Glutamatergic neuron (in vitro differentiated cells): ENCODE measurements at places on chromosomes 11 and 22. TPM values are rescaled to one million over a fixed set of nuclear protein-coding genes. Genes with fewer than 3 reads are reported as not detected.

GRCh38 chr11:116835791-116836631 is 1.4 kb downstream of the APOA1 start:
- peak overlapping the region; percentile 34 for H3K4me3 ChIP-seq
- peaks cover 3% of the 10 kb centered on the region for H3K27me3 ChIP-seq
- H3K36me3 ChIP-seq, result no peaks in the 10 kb centered on the region
- H3K27ac ChIP-seq, result no peak overlapping the region
- H3K4me1 ChIP-seq, result no peaks in the 10 kb centered on the region
- DNase-seq, result peak; percentile 82

GRCh38 chr22:27207907-27208306 is 550.5 kb downstream of the MIAT start:
- no peaks in the 10 kb centered on the region for H3K27me3 ChIP-seq
- no peak overlapping the region for H3K4me3 ChIP-seq
- H3K4me1 ChIP-seq, result peaks cover 3% of the 10 kb centered on the region
- no peak overlapping the region for H3K27ac ChIP-seq

GRCh38 chr11:31895926-31896325 is 84.8 kb upstream of the PAX6 start:
- no peak overlapping the region for H3K27ac ChIP-seq
- DNase-seq, result no peak
- H3K4me3 ChIP-seq, result no peak overlapping the region
- no peaks in the 10 kb centered on the region for H3K4me1 ChIP-seq

- H3K27ac ChIP-seq, result no peak overlapping the region
- H3K4me3 ChIP-seq, result no peak overlapping the region
- no peaks in the 10 kb centered on the region for H3K36me3 ChIP-seq
- DNase-seq, result no peak
- no peaks in the 10 kb centered on the region for H3K4me1 ChIP-seq
Measured at GRCh38 chr11:32451808-32452207, 16.5 kb upstream of the WT1 start.

- peaks cover 5% of the 10 kb centered on the region for H3K27me3 ChIP-seq
- no peak overlapping the region for H3K27ac ChIP-seq
- H3K4me1 ChIP-seq, result no peaks in the 10 kb centered on the region
- peak overlapping the region; percentile 68 for H3K4me3 ChIP-seq
- peak; percentile 40 for DNase-seq
Measured at GRCh38 chr11:93849751-93850593, 446 bp downstream of the VSTM5 start.

GRCh38 chr11:90204832-90205646 is 17.8 kb downstream of the CHORDC1 start:
- no peaks in the 10 kb centered on the region for H3K36me3 ChIP-seq
- no peak for DNase-seq
- H3K4me3 ChIP-seq, result no peak overlapping the region

GRCh38 chr11:85939099-85940015 is 84.2 kb downstream of the CCDC83 start:
- no peak overlapping the region for H3K27ac ChIP-seq
- DNase-seq, result no peak
- no peaks in the 10 kb centered on the region for H3K36me3 ChIP-seq
- no peak overlapping the region for H3K4me3 ChIP-seq

- DNase-seq, result no peak
- H3K27me3 ChIP-seq, result peaks cover 6% of the 10 kb centered on the region
- no peak overlapping the region for H3K27ac ChIP-seq
Measured at GRCh38 chr22:19988965-19989724, 27.5 kb downstream of the ARVCF start.

DNA sequence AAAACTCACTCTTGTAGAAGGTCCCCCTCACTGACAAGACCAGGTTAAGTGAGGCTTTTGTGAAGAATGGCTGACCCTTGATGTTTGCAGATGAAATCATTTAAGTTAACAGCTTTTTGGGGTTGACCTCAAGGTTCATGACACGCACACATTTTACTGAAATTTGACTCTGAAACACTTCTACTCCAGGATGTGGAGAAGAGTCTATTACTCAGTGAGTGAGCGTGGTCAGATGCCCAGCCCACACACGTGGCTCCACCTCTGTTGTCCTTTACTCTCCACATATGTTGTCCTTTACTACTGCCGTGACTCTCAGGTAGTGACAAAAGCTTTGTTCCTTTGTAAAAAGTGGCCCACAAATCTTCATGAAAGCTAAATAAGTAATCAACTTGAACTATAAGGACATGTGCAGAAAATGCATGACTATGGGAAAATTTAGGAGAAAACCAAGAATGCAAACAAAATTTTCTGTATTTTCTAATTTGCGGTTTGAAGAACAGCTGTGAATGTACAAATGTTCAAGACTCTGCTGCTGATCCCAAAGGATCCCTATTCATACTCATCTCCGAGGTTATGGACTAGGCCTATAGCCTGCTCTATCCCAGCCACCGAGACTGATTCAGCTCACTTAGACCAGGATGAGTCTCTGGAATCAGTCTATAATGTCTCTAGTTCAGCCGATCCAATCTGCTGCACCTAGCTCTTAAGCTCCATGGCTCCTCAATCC is 22.4 kb downstream of the XRRA1 start:
- H3K4me1 ChIP-seq, result no peaks in the 10 kb centered on the region
- no peak overlapping the region for H3K27ac ChIP-seq
- no peak overlapping the region for H3K4me3 ChIP-seq
- no peak for DNase-seq
- H3K36me3 ChIP-seq, result no peaks in the 10 kb centered on the region
- H3K27me3 ChIP-seq, result peaks cover 2% of the 10 kb centered on the region

OR8K3 gene
- total RNA-seq, result not detected

GRCh38 chr11:121643479-121644186 is 190.9 kb upstream of the SORL1-AS1 start:
- H3K4me3 ChIP-seq, result no peak overlapping the region
- no peaks in the 10 kb centered on the region for H3K4me1 ChIP-seq
- no peak for DNase-seq
- peaks cover 4% of the 10 kb centered on the region for H3K36me3 ChIP-seq
- H3K27ac ChIP-seq, result no peak overlapping the region

DNA sequence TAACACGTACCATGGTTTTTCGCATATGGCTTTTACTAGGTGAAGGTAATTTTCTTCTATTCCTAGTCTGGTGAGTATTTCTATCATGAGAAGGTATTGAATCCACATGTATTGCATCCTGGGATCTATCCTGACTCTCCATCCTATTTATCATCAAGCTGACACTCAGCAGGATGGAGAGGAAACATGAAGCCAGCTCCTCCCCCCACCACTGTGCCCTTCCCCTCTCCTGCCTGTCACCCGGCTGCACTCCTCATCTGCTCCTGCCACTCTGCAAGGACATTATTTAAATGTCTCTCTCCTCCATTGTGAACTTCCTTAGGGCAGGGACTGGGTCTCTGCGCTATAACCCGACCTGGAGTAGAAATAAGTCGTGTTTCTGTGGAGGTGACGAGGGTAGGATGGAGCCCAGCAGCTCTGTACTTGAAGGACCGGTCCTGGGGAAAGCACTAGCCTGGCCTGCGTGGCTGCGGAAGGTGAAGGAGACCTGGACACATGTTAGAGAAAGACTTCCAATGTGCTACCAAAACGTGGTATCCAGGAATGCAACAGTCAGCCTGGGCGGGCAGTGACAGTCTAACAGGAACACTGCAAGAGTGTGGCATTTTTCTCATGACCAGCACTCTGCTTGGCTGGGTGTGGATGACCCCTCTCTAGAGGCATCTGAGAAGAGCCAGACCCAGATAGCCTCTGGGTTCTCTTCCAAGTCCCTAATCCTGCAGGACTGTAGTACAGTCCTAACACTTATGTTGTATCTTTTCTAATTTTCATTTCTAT is 111.2 kb downstream of the MICAL3 start:
- H3K27ac ChIP-seq, result peak overlapping the region; percentile 54
- H3K36me3 ChIP-seq, result no peaks in the 10 kb centered on the region
- peaks cover 34% of the 10 kb centered on the region for H3K4me1 ChIP-seq
- peak; percentile 33 for DNase-seq

DNA sequence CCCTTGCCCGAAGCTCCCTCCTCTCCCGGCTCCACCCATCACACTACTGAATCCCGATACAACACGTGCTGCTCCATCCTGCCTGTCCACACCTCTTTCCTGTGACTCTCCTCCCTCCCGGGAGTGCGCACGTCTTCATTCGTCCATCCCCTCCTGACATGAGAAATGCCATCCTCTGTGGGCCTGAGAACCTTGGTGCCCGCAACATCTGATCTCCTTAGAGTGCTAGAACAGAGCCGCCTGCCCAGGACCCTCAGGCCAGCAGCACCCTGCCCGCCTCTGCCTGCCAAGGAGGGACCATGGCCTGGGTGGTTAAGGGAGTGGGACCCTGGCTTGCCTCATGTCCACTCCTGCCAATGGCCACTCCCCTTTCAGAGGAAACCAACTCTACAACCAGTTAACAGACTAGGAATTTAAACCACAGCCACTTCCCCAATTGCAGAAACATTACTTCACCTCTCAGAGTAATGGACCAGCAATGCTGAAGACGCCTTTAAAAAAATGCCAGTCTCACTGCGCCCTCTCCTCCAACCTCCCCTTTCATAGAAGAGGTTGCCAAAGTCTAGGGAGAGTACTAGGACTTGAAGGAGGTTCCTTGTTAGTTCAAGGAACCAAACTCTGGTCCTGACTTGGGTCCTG is 466.3 kb downstream of the OPCML start:
- no peak overlapping the region for H3K4me3 ChIP-seq
- no peak for DNase-seq
- peaks cover 13% of the 10 kb centered on the region for H3K27me3 ChIP-seq

DNA sequence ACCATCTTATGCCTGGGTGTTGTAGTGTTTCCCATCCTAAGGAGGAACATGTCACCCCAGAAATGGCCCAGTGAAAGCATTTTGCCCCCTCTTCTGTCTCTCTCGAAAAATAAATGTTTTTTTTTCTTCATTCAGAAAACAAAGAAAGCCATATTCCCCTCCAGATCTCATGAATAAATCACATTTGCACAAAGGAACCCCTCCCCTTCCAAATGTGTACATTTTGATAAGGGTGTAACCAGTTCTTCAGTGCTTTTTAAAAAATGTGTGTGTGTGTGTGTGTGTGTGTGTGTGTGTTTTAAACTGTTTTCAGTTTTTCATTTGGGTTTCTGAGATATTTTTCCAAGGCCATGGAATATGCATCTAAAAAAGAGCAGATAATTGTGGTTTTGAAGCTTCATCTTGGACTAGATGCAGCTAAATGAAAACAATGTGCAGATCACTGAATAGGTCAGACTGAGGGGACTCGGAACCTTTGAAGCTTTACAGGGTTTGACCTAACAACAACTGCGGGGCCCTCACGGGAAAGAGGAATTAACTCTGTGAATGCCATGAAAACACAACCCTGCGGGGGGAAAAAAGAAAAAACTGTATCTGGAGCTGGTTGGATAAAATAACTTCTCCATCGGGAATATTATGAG is 76.4 kb downstream of the YAP1 start:
- H3K36me3 ChIP-seq, result no peaks in the 10 kb centered on the region
- H3K27ac ChIP-seq, result peak overlapping the region; percentile 4
- H3K27me3 ChIP-seq, result no peaks in the 10 kb centered on the region
- H3K4me3 ChIP-seq, result no peak overlapping the region

- H3K4me1 ChIP-seq, result peaks cover 10% of the 10 kb centered on the region
- no peak overlapping the region for H3K4me3 ChIP-seq
- no peaks in the 10 kb centered on the region for H3K36me3 ChIP-seq
- no peak for DNase-seq
- H3K27ac ChIP-seq, result no peak overlapping the region
- peaks cover 4% of the 10 kb centered on the region for H3K27me3 ChIP-seq
Measured at GRCh38 chr11:117606790-117607189, 190.2 kb downstream of the DSCAML1 start.

DNA sequence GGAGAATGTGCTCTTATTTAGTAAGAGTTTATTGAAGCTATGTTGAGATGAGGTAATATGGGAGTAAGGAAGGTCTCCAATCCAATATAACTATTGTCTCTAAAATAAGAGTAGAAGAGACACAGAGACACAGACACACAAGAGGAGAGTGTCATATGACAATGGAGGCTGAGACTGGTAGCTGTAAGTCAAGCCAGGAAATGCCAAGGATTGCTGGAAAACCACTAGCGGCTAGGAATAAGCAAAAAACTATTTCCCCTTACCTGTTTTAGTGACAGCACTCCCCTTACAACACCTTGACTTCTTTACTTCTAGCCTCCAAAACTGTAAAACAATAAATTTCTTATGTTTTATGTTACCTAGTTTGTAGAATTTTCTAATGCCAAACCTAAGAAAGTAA is 1652.8 kb downstream of the LRRC4C start:
- DNase-seq, result no peak
- no peaks in the 10 kb centered on the region for H3K4me1 ChIP-seq
- no peak overlapping the region for H3K4me3 ChIP-seq
- no peaks in the 10 kb centered on the region for H3K27me3 ChIP-seq

DNA sequence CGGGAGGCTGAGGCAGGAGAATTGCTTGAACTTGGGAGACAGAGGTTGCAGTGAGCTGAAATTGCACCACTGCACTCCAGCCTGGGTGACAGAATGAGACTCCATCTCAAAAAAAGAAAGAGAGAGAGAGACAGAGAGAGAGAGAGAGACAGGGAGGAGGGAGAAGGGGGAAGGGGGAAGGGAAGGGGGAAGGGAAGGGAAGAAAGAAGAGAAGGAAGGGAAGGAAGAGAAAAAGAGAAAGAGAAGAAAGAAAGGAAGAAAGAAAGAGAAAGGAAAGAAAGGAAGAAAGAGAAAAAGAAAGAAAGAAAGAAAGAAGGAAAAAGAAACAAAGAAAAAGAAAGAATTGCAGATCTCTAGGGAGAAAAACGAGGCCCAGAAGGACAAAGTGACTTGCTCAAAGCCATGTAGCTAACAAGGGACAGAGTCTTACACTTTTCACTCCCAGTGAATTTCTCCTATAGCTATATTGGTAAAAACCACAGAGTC is 73.8 kb upstream of the BIRC3 start:
- H3K27ac ChIP-seq, result no peak overlapping the region
- H3K36me3 ChIP-seq, result no peaks in the 10 kb centered on the region
- H3K4me1 ChIP-seq, result no peaks in the 10 kb centered on the region

DRD4 gene
- total RNA-seq, result 2.9 TPM

- H3K4me1 ChIP-seq, result no peaks in the 10 kb centered on the region
- DNase-seq, result no peak
- H3K27ac ChIP-seq, result no peak overlapping the region
- H3K27me3 ChIP-seq, result peaks cover 4% of the 10 kb centered on the region
- no peak overlapping the region for H3K4me3 ChIP-seq
Measured at GRCh38 chr11:61472282-61472681, 36.3 kb upstream of the LRRC10B start.

GRCh38 chr22:17806437-17806836 is 32.2 kb upstream of the BID start:
- peaks cover 7% of the 10 kb centered on the region for H3K36me3 ChIP-seq
- H3K4me1 ChIP-seq, result peaks cover 2% of the 10 kb centered on the region
- peaks cover 7% of the 10 kb centered on the region for H3K27me3 ChIP-seq
- no peak overlapping the region for H3K4me3 ChIP-seq

GRCh38 chr11:119496469-119496868 is 73.5 kb upstream of the THY1 start:
- peaks cover 1% of the 10 kb centered on the region for H3K4me1 ChIP-seq
- no peaks in the 10 kb centered on the region for H3K36me3 ChIP-seq
- H3K27me3 ChIP-seq, result peaks cover 14% of the 10 kb centered on the region
- H3K4me3 ChIP-seq, result no peak overlapping the region
- no peak overlapping the region for H3K27ac ChIP-seq

GRCh38 chr11:30254307-30255298 is 23.8 kb downstream of the FSHB start:
- no peak for DNase-seq
- no peaks in the 10 kb centered on the region for H3K36me3 ChIP-seq
- peaks cover 2% of the 10 kb centered on the region for H3K27me3 ChIP-seq
- H3K4me1 ChIP-seq, result no peaks in the 10 kb centered on the region
- H3K4me3 ChIP-seq, result no peak overlapping the region
- no peak overlapping the region for H3K27ac ChIP-seq

CCDC157 gene
- total RNA-seq, result 6.2 TPM

C11orf86 gene
- not detected for total RNA-seq
